Cortex of kidney (tissue), 1 donor: ENCODE measurements at places on chromosomes 5 and 9.

GRCh38 chr5:96716716-96717115 lies 54.5 kb downstream of the CAST start:
- no peak for DNase-seq

- DNase-seq, result no peak
Measured at GRCh38 chr5:15183520-15183919, 311.9 kb upstream of the ANKH start.

DNA sequence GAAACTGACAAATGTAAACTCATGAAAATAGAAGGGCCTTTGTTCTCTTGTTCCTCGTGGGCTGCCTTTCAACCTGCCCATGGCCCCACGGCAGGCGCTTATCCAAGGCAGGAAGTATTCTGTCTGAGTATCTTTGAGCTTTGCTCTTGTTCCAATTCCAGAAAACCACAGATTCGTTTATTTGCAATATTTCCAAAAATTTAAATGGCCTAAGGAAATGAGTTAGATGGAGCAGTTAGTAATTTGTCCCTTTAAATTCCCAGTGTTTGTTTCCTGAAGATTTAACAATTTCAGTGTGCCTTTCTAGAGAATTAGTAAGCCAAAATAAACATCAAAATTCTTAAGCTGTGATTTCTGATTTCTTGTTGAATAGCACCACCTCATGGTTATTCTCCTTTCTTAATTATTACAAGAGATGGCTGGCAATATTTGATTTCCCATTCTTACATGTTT lies 299.4 kb upstream of the RASA1 start:
- no peak for DNase-seq

GRCh38 chr5:157870837-157871834 lies 12.2 kb upstream of the CLINT1 start:
- DNase-seq, result no peak

DNA sequence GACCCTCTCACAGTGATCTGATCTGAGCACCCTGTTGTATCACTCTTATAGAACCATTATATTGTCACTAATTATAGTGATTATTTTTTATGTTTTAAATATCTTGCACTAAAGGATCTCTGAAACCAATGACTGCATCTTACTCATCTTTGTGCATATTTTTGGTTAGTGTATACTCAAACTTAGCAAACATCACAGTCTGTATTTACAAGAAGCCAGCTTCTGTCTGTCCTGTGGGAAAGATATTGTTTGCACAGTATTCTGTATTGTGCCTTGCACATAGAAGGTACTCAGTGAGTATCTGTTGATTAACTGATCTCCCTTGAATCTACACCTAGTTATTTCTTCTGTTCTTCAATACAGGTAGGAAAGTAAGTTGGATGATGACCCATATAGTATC lies 131.5 kb downstream of the PAM start:
- no peak for DNase-seq

- DNase-seq, result no peak
Measured at GRCh38 chr9:5336688-5337087, 3.0 kb downstream of the RLN1 start.

GRCh38 chr5:150582241-150583109 lies 58.0 kb upstream of the SYNPO start:
- DNase-seq, result no peak

GRCh38 chr5:94711785-94712184 lies 93.3 kb downstream of the SLF1 start:
- no peak for DNase-seq

DNA sequence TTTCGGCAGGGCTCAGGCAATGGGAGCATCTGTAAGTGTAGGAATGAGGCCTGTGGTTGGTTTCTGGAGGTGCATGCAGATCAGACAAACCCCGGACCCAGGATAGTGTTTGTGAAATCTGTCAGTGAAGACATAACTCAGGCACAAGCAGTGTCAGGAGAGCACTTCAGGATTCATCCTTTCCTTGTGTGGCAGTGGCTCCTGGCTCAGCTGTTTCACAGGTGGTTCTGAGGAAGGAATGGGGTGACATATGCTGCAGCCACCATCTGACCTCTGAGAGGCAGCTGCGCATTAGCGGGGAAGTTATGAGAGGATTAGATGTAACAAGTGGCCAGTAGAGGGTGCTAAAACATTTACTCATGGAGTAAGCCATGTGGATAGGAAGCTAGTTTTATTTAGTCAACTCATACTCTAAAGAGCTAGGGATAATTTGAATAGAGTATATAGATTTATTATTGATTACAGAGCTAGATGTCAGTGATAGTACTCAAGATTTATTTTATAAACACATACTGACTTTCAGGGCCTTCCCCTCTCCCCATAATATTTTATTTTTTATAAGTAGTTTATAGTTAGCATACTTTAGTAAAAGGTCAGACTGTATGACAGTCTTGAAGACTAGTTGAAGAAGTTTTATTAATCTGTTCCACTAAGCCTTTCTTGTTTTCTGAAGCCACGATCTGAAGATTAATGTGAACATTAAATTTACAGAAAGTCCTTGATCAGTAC lies 28.4 kb downstream of the NNT start:
- DNase-seq, result no peak

DNA sequence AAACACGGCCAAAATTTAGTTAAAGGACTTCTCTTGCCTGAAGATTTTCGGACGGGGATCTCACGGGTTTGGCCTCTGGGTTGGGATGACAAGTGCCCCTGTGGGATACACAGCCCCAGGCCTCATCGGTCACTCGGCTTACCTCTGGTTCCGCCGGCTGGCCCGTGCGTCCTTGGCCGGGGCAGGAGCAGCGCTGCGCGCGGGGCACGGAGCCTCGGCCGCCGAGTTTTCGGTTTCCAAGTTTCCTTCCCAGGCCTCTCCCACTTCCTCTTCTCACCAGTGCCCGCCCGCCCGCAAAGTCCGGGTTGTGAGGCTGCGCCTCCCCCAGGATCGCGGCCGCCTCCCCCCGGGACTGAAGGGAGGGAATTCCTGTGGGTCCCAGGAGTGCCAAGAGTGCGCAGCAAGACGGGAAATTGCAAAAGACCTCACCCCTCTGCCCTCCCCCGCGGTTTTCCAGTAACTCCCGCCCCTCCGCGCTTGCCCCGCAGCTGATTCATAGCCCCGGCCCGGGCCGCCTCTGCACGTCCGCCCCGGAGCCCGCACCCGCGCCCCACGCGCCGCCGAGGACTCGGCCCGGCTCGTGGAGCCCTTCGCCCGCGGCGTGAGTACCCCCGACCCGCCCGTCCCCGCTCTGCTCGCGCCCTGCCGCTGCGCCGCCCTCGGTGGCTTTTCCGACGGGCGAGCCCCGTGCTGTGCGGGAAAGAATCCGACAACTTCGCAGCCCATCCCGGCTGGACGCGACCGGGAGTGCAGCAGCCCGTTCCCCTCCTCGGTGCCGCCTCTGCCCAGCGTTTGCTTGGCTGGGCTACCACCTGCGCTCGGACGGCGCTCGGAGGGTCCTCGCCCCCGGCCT lies at the start of gene OSMR:
TSS of gene OSMR (plus strand) at position 487 of the 853 bp plus-strand sequence. CDS start 23,033 bp downstream, outside the sequence.
- no peak for DNase-seq

DNA sequence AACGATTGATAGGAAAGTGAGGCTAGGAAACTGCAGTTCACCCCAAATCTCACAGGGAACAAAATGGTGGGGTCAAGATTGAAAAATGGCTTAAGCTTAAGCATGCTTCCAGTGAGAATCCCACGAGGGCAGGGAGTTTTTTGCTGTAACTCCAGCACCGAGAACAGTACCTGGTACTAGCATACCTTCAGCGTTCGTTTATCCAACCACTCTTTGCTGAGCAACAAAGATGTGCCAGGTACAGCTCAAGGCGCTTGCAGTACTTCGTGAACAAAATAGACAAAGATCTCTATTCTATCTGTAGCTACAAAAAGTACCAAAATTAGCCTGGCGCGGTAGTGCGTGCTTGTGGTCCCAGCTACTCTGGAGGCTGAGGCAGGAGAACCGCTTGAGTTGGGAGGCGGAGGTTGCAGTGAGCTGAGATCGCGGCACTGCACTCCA lies 778 bp upstream of the PPP6C start:
- no peak for DNase-seq

DNA sequence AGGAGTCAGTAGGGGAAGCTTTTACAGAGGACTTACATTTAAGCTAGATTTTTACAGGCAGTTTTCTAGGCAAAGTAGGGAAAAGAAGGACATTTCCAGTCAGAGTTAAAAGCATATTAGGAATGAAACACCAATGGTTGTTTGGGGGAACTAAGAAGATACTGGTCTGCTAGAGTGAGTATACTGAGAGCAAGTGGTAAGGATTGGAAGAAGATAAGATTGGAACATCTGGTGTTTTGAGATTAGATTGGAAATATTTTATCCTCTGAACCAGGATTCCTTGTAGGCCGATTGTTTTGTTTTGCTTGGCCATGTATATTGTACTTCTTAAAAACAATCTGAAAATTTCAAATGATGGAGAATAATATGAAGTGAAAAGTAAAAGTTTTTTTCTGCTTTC lies 7.7 kb downstream of the FBXO38 start:
- DNase-seq, result no peak

GRCh38 chr5:127392762-127393161 lies 102.2 kb downstream of the MEGF10 start:
- DNase-seq, result no peak

DNA sequence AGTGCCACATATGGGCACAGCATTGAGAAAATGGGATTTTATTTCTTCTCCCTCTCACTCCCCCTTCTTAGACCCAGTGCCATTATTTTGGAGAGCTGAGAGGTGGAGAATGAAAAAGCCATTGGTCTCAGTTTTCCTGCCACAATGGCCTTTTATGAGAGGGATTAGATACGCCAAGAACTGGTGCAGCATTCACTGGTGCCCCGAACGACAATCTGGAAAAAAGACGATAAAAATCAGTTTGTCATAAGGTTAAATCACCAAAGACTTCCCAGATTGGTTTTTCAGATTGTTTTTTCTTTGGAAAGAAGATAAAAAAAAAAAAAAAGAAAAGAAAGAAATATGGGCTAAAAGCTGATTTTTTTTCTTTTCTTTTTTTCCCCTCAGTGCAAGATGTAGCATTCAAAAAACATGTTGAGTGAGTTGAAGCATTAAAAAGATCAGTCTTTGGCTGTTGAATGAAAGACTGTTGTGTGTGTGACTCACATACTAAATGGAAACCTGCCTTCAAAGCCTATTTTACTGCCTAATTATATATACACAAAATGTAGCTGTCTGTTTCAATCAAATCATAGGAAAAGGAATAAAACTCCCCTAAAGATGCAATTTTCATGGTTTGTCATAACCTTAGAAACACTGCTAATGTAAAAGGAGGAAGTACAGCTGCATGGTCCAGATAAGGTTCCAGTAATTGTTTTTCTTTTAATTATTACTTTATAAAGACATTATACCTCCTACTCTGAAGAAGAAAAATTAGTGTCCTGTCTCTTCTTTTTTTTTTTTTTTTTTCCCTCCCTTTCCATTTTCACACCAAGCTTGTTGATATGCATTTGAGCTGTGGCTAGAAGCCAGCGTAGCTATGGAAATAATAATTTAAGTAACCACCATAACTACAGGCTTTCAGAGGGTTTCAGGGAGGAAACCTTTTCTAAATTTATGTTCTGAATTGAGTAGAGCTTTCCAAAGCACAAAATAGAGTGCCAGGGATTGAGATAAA lies 27.2 kb upstream of the ZNF608 start:
- no peak for DNase-seq

DNA sequence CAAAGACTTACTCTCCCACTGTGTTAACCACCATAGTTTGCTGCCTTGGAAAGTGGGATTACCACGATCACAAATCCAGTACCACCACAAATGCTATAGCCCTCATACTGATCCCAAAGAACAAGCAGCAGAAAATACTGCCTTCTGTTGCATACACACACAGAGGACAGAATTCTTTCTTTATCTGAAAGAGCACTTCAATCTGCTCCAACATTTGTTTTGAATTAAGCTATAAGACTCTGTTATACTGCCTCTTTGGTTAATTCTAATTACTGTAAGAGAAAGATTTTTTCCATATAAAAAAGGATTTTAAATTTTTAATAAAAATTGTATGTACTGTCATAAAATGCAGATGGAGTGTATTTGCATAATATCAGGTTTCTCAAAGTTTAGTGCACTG lies 69.8 kb downstream of the YIPF5 start:
- DNase-seq, result no peak
